ENCODE measurements at places on chromosomes 12 and 14. TPM values are rescaled to one million over a fixed set of nuclear protein-coding genes. Genes with fewer than 3 reads are reported as not detected.
A peak's percentile ranks its signal among the peaks of the same experiment; 100 is the strongest.

DNA sequence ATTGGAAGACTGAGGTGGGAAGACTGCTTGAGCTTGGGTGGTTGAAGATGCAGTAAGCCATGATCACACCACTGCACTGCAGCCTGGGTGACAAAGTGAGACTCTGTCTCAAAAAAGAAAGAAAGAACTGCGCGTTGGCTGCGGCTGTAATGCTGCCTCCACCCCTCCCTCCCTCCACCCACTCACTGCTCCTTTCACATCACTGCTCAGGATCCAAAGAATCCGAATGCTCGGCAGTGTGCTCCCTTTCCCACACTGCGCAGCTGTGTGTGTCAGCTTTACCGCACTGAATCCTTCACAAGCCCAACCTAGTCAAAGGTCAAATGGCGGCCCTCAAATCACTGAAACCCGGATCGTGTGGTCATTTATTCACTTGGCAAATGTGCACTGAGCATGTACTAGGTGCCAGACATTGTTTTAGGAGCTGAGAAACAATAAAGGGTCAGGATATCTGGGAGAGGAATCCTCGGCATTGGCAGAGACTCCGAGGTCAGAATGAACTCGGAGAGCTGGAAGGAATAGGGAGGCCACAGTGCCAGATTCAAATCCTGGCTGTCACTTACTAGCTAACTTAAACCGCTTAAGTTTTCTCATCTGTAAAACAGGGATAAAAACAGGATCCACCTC is 11.5 kb upstream of the TDRD9 start:
- DNase-seq: no peak

DNA sequence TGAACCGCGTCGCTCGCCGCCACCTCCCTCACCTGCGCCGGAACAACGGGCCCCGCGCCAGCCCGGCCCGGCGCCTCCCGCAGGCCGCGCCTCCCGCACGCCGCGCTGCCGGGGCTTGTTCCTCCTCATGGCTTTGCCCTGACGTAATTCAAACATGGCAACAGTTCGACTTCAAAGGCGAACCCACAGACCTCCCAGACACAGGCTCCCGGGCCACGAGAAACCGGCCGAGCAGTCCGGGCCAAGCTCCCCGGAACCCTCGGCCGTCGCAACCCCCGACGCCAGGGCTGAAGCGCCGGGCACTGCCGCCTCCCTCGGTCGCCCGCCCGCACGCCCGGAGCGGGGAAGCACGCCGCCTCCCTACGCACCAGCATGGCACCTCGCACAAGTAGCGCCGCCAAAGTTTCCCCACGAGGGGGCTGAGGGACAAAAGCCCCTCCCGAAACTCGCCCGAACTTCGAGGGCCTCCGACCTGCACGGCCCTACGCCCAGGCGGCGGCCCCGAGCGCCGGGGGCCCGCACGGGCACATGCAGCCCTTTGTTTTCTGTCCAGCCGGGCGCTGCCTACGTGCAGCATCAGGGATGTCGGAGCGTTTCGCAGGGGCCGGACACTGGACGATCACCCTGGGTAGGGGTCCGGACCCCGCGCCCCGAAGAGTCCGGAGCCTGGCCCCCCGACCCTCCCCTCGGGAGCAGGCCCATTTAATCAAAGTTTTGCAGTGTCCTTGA is 1.7 kb downstream of the SINHCAF start:
- DNase-seq: peak; percentile 77

DNA sequence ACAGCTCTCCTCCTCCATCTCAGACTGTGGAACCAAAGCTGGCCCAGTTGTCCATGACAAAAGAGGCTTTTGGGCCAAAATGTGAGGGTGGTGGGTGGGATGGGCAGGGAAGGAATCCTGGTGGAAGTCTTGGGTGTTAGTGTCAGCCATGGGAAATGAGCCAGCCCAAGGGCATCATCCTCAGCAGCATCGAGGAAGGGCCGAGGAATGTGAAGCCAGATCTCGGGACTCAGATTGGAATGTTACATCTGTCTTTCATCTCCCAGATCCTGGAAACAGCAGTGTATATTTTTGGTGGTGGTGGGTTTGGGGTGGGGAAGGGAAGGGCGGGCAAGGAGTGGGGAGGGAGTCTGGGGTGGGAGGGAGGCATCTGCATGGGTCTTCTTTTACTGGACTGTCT is 11.8 kb upstream of the TAMALIN start:
- DNase-seq: no peak

- DNase-seq: no peak
These were observed at the start of gene HCAR1 for GRCh38 chr12:122730215-122731014. HCAR1 (minus strand) TSS chr12:122730844; CDS start chr12:122730339, 505 bp downstream.

GRCh38 chr12:166425-167075 is 47.4 kb downstream of the SLC6A12 start:
- DNase-seq: no peak

GRCh38 chr14:70013271-70013873 is 134.2 kb downstream of the SMOC1 start:
- DNase-seq: no peak

GRCh38 chr14:94646481-94646880 is 34.3 kb downstream of the SERPINA3 start:
- DNase-seq: no peak

- no peak for DNase-seq
These were observed 342.4 kb upstream of the FLRT2 start for GRCh38 chr14:85187521-85187920.

DNA sequence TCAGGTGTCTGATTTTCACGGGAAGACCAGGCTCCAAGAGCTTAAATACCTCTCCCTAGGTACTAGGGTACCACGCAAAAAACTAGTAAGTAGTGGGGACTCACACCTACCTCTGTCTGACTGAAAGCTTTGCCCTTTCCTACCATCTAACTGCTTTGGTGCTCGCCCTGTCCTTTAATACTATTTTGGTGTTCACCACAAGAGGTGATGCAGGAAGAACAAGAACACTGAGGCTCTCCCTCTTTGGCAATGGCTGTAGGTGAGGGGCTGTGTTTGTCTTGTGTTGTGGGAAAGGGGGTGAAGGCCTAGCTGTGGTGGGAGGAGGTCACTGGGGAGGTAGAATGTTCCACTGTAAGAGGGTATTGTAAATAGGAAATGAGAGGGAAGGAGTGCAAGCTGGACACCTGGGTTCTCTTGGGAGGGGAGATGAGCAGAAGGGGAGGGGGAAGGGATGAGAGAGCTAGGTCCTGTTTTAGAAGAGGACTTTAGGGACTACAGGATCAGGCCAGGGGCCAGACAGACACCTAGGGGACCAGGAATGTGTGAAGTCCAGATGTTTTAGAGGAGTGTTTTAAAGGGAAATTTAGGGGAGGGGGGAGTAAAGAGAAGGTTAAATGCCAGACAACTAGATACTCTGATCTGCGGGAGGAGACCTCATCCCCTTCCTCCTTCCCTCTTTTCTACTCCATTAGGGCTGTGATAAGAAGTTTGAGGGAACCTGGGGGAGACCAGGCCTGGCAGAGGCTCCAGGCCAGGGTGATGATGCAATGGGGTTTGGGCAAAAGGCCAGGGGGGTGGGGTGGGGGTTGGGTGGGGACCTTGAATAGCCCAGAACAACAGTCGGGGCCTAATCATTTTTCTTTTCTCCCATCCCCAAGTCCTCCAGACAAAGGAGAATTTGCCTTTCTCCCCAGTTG is 2.1 kb downstream of the ITGA5 start:
- no peak for DNase-seq

- no peak for DNase-seq
These were observed 64.1 kb upstream of the HIF1A start for GRCh38 chr14:61631045-61631687.

GRCh38 chr14:92409043-92409442 is 86.1 kb downstream of the SLC24A4 start:
- no peak for DNase-seq

DNA sequence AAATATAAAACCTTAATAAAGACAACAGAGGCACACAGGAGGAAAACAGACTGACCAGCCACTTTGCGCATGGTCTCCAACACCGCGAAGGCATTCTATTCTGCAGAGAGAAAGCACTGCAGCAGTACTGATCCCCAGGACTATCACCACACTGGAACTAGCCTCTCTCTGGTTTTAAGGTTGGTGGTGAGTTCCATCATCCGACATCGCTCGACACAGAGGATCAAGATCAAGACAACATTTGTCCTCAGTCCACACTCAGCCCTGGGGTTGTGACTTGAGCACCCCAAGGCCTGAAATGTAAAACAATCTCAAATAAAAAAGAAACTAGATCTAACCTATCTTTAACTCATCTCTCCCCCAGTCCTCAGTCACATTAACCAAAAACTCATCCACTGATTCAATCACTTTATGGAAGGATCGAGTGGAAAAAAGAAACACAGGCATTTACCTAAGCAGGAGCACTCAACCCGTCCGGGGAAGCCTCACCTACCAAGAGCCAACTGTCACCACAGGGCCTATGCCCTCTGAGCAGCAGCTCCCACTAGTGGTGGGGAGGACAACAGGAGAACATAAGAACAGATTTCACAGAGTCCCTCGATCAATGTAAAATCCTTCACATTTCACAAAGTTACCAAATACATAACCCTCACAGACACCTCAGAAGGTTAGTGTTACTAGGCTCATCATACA is 17.7 kb downstream of the STXBP6 start:
- no peak for DNase-seq

- no peak for DNase-seq
These were observed 11.3 kb downstream of the FOS start for GRCh38 chr14:75289840-75290388.

GRCh38 chr12:52965337-52965731 is 16.4 kb downstream of the KRT18 start:
- no peak for DNase-seq

- no peak for DNase-seq
These were observed 16.4 kb upstream of the BTG1 start for GRCh38 chr12:92162079-92162478.

GLIPR1L1 gene
- not detected for total RNA-seq

NFKBIA gene
- 218 TPM for total RNA-seq

ZNF26 gene
- 21.7 TPM for total RNA-seq

BDKRB2 gene
- total RNA-seq: 11.3 TPM

OTX2 gene
- total RNA-seq: not detected

PTPRQ gene
- total RNA-seq: 19.2 TPM

PRDM4 gene
- 35.1 TPM for total RNA-seq
